Stimulated activated CD4-positive, alpha-beta T cell treated with anti-CD3 and anti-CD28 coated beads, TNF-alpha, amount 100 ng/mL, for 1 hour (primary cell): ENCODE measurements at places on chromosomes 7 and 10.

DNA sequence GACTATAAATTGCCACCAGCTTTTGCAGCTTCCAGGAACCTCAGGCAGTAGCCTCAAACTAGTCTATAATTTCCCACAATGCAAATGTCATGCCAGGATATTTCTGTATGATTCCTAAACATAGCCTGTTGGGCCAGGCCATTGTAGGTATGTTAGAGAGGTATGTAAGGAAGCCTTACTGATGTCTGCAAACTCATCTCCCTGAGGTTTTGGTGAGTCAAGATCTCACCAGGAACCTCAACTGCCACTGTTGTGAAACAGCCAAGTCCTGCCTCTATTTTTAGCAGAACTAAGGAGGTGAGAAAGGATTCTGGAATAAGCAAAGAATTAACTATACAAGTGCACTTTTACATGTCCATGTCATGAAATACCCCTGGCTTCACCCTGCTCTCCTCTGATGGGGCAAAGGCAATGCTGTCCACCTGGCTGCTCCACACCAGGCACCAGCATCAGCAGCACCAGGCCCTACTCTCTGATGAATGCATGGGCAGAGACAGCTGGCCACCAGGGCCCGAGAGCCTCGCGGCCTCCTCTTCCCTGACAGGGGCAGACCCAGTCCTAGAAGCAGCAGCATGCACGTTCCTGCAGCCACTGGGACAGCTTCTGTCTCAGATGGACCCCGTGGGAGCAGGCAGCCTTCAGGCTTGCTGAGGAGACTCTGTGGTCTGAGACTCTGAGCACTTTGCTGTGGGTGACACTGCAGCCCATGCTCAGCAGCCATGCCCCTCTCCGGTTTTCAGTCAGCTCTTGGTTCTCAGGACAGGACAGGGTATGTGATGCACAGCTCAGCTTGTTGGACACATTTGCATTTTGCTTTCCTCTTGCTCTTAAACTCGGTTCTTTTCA, 147.3 kb downstream of the ZMYND11 start:
- DNase-seq, result no peak

GRCh38 chr7:69873512-69873911, 275.2 kb downstream of the AUTS2 start:
- no peak for DNase-seq

GRCh38 chr10:6217611-6218010, 14.9 kb downstream of the PFKFB3 start:
- no peak for DNase-seq

GRCh38 chr7:128877756-128878120, 15.1 kb downstream of the ATP6V1F start:
- no peak for DNase-seq

DNA sequence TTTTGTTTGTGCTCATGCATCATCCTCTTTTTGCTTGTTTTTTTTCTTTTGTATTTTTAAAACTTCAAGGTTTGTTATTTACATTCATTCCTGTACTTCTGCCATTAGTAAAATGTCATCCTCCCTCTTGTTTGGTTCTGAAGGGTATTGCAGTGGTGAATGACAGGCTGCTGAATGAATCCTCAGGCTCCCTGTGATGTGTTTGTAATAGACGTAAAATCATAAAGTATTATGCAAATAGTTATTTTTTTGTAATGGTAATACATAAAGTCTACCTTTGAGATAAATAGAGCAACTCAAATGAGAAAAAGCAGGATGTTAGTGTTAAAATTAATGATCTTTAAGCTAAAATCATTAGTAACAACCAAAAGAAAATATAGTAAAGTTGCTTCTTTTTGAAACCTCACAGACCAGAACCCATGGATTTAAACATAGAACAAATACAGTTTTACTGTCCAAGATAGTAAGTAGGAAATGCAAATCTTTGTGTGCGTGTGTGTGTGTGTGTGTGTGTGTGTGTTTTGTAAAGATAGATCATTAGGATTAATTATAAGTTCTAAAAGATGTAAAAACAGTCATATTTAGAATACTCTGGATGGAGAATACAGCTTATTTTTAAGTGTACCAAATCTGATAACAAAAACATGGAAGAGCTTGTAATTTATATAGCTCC, 4.5 kb downstream of the GLCCI1 start:
- no peak for DNase-seq

DNA sequence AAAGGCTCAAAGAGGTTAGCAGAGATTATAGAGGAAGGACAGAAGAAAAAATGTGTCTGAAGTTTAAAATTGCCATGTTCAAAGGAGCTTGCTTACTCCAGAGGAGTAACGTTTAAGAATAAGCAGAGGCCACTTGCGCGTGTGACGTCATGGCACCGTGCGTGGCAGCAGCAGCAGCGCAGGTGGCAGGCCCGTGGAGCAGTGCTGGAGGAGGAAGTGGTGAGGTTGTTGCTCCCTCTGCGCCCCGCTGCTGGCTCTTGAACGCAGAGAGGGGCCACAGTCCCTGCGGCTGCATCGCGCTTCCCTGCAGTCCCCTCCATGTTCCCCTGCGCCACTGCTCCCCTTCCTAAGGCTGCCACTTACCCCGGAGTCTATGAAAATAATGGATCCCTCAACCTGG, 37.5 kb downstream of the GDI2 start:
- DNase-seq, result peak; percentile 67

- DNase-seq, result no peak
Observed at GRCh38 chr10:78330884-78331283, 297.2 kb downstream of the RPS24 start.

- no peak for DNase-seq
Observed at GRCh38 chr7:127066974-127067373, 185.8 kb downstream of the GRM8 start.

DNA sequence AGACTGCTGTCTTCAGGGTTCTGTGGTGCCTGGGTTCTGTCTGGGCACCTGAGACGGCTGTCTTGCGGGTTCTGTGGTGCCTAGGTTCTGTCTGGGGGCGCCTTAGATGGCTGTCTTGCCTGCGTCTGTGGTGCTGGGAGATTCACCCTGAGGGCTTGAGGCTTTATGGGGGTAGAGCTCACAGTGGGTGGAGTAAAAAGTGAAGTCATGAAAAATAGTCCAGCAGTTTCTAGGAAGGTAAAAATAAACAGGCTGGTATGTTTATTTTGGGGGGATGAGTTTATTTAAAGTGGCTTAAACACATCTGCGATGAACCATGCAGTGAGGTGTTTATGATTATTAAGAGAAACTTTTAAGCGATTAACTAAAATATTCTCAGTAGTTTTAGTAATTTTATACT, 64.2 kb downstream of the NKX6-2 start:
- no peak for DNase-seq

DNA sequence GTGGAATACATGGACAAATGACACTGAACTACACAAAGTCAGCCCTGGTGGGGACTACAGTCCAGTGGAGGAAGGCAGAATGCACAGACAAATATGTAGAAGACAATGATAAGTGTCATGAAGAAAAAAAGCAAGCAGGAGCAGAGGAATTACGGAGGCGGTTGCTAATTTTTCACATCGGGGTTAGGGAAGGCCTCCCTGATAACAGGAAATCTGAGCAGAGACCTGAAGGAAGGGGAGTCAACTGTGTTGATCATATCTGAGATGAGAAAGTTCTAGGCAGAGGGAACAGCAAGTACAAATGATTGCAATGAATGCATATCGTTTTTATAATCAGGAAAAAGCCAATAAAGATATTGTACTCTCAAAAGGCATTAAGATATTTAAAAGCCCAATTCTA, 14.0 kb downstream of the KIAA1549 start:
- DNase-seq, result no peak

- DNase-seq, result no peak
Observed at GRCh38 chr10:119020627-119020946, 8.9 kb upstream of the NANOS1 start.
